A549 treated with Mapracorat at 1 μM for 4 hours (cell line): ENCODE measurements at places on chromosomes 12 and 14. TPM values are rescaled to one million over a fixed set of nuclear protein-coding genes. Genes with fewer than 3 reads are reported as not detected.

Gene ANO2
- total RNA-seq, result 0.05 to 0.22 TPM (median 0.16 TPM) in 3 of 5 replicates, not detected in the others

Gene IFNG-AS1
- total RNA-seq, result not detected in 5 replicates

Gene KRT72
- not detected in 5 replicates for total RNA-seq

Gene KRT78
- total RNA-seq, result 0.10 to 0.31 TPM (median 0.15 TPM) in 3 of 5 replicates, not detected in the others
